Stimulated activated CD4-positive, alpha-beta T cell treated with anti-CD3 and anti-CD28 coated beads, Interleukin-2, amount 100 ng/mL, for 48 hours (primary cell): ENCODE measurements at places on chromosomes 16 and 17.

GRCh38 chr17:58262149-58262548, 18.6 kb downstream of the MPO start:
- DNase-seq = no peak

- DNase-seq = no peak
Observed at GRCh38 chr17:46772475-46773220, 45.8 kb downstream of the WNT3 start.

GRCh38 chr16:27365142-27366089, 36.6 kb upstream of the IL21R start:
- DNase-seq = no peak

- DNase-seq = no peak
Observed at GRCh38 chr17:69916761-69917160, 158.3 kb upstream of the KCNJ16 start.
